ENCODE measurements at places on chromosomes 12 and 14.

DNA sequence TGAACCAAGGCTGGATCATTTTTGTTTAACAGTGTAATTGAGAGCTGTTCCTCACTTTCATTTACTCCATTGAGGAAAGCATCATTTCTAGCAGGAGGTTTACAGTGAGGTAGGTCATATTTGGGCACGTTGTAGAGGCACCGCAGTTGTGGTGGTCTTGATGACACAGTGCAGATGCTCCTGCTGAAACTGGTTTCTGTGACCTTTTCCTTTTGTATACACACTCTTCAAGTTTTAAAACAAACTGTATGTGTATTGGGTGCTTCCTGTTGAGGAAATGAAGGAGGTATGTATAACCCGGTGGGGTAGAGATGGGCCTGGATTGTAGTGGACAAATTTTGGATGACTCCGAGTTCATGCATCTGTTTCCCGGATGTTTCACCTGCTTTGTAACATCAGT lies 456.3 kb upstream of the RGS6 start:
- H3K4me1 ChIP-seq = no peaks in the 10 kb centered on the region
- H3K27me3 ChIP-seq = no peaks in the 10 kb centered on the region
- DNase-seq = no peak
- no peak overlapping the region for H3K4me3 ChIP-seq
- no peaks in the 10 kb centered on the region for H3K36me3 ChIP-seq

DNA sequence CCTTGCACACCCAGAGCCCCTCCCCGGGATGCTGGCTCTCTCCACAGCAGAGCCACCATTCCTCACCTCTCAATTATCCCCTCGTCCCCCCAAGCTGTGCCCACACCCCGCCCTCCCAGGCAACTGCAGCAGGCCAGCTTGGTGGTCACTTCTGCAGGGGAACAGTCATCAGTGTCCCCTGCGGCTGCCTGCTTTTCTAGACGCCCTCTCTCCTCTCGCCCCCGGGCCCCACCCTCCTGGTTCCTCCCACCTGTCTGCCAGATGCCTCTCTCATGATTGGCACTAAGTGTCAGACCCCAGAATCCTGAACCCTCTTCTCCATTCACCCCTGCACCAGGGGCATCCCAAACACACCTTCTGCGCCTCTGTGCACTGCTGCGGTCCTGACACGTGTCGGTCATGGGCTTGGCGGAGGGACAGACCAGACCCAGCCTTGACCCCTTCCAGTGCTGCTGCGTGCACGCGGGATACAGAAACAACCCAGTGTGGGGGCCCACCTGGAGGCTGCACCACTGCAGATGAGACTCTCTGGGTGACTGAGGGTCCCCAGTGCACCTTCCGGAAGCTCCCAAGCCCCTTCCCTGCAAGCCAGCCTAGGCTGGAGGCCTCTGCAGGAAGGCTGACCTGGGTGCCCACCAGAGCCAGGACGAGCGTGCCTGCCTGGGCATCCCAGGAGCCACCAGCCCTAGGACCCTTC lies 99.5 kb downstream of the SETD3 start:
- no peak overlapping the region for H3K4me3 ChIP-seq
- no peak for DNase-seq
- H3K36me3 ChIP-seq = no peaks in the 10 kb centered on the region

GRCh38 chr12:12158858-12159257 lies 88.1 kb downstream of the BCL2L14 start:
- no peak overlapping the region for H3K27ac ChIP-seq
- H3K36me3 ChIP-seq = no peaks in the 10 kb centered on the region
- DNase-seq = no peak
- H3K27me3 ChIP-seq = no peaks in the 10 kb centered on the region
- H3K4me3 ChIP-seq = no peak overlapping the region

DNA sequence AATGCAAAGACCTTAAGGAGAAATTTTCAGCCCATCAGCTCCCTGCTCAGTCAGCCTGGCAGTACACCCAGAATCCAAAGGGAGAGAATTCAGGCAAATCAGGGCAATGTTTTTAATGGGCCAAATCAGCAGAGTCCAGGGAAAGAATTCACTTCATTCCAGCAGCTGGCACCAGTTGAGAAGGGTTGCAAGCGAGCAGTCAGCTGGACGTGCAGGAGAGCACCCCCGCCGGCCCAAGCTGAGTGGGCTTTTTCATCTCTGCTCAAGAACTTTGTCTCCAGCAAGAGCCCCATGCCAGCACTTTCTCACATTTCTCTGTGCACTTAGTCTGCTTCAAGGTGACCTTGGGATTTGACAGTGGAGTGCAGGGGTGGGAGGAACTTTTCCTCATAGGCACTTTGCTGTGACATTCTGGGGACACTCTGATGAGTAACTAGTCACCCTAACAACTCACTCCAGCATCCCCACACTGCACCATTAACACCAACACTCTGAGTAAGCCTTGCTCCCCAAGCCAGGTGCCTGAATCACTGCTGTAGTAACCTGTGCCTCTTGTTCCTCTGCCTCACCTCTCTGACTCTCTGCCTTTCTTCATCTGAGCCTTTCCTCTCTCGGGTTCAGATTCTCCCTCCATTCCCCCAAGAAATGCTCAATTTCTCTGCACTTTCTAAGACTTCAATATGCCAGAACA lies 2.2 kb downstream of the ENDOU start:
- no peak overlapping the region for H3K4me3 ChIP-seq
- no peak for DNase-seq
- H3K36me3 ChIP-seq = no peaks in the 10 kb centered on the region
- no peaks in the 10 kb centered on the region for H3K27me3 ChIP-seq
- H3K27ac ChIP-seq = no peak overlapping the region

DNA sequence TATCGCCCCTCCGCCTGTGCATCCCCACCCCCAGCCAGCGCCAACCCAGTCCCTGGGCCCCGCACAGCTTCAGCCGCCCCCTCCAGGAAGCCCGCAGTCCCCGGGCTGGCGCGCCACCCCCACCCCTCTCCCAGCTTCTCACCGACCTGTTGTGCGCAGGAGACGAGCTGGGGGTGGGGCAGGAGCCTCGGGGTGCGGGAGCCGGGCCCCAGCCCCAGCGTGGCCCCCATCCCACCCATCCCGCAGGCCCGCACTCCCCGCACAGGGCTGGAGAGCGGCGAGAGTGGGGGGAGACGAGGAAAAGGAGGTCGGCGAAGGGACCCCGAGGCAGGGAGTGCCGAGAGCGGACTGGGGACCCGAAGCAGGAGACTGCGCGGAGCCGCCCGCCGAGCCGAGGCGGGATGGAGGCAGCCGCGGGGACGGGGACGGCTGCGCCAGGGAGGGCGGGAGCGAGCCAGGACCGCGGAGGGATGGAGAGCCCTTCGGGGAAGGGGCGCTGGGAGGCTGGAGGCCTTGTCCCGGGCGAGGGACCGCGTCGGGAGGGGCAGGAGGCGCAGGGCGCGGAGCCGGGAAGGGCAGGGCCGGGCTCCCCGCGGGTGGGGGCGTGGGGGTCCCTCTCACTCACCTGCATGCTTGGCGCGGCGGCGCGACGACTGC lies 498 bp downstream of the PIANP start:
- no peaks in the 10 kb centered on the region for H3K36me3 ChIP-seq
- DNase-seq = no peak
- peak overlapping the region; percentile 11 for H3K27ac ChIP-seq

- no peaks in the 10 kb centered on the region for H3K36me3 ChIP-seq
- H3K27ac ChIP-seq = no peak overlapping the region
- H3K4me3 ChIP-seq = no peak overlapping the region
Observed at GRCh38 chr14:106038263-106038662, 511.9 kb downstream of the TMEM121 start.

GRCh38 chr12:7907009-7907408 lies 29.0 kb downstream of the SLC2A3 start:
- no peak for DNase-seq
- H3K27ac ChIP-seq = no peak overlapping the region
- no peaks in the 10 kb centered on the region for H3K4me1 ChIP-seq
- H3K36me3 ChIP-seq = no peaks in the 10 kb centered on the region
- H3K27me3 ChIP-seq = no peaks in the 10 kb centered on the region
